ENCODE measurements at places on chromosomes 3 and 15. TPM values are rescaled to one million over a fixed set of nuclear protein-coding genes. Genes with fewer than 3 reads are reported as not detected.

- DNase-seq, result no peak
Measured at GRCh38 chr3:81048058-81048665, 713.3 kb downstream of the GBE1 start.

The AQR gene
- 8.3 TPM for total RNA-seq

The CAND2 gene
- total RNA-seq, result 61.6 TPM

The GOLGA8M gene
- total RNA-seq, result 1.2 TPM
